ENCODE measurements at places on chromosomes 7 and 10.

DNA sequence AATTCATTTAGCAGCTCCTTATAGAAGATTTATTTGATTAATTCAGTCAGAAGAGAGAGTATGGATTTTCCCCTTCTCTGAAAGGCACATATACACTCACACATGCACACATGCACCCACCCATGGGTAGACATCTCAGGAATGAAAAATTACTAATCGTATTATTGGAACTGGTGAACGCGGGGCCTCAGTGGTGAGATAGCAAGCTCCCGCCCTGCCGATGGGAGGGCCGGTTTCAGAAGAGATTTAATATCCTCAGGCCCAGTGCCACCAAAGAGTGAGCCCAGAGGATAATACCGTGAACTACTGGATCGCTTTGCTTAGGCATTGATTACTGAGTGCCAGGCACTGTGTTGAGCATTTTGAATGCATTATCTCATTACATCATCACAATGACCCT is 38.0 kb upstream of the EMX2 start:
- DNase-seq: no peak

DNA sequence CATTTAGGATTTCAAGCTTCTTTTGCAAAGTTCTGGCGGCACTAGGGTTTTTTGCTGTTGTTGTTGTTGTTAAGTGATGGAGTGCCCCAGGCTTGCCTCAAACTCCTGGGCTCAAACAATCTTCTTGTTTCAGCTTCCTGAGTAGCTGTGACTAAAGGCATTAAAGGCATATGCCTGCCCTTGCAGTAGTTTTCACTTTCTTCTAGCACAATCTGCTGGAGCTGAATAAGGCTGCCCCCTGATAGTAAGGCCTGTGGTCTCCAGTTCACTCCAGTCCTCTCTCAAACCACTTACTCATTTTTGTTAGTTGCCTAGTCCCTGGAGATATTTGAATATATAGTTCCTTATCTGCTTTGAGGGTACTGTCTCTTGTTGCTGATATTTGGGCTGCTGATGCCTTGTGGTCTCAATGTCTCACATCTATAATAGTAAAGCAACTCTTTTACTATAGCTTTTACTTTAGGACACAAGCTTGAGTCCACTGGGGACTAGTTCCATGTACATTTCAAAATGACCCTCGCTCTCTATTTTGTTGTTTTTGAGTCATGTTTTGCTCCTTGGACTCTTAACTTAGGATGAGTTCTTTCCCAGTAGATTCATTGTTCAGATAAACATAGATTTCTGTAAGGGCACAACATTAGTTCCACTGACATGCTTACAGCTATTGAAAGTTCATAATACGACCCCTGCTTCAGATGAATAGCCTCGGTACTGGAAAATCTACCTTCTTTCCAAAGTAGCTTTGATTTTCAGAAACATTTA is 25.5 kb downstream of the PHF14 start:
- DNase-seq: no peak

DNA sequence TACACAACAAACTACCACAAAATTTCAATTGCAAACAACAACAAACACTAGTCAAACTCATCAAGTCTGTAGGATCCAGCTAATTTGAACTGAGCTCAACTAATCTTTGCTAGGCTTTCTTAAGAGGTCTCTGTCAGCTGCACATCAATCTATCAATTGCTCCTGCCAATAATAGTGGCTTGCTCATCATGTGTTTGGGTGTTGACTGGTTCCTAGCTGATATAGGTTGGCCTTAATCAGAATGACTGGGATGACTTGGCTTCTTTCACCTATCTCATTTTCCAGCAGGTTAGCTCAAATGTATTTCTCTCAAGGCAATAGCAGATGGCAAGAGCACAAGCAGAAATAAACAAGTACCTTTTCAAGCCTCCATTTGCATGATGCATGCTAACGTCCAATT is 370.3 kb upstream of the NFE2L3 start:
- DNase-seq: no peak

GRCh38 chr10:121822180-121822579 is 105.7 kb downstream of the ATE1 start:
- DNase-seq: no peak

- peak; percentile 58 for DNase-seq
These were observed 9.9 kb upstream of the PSMG3 start for GRCh38 chr7:1579481-1580421.

- peak; percentile 88 for DNase-seq
These were observed 100.4 kb upstream of the SEMA3D start for GRCh38 chr7:85287106-85287825.

DNA sequence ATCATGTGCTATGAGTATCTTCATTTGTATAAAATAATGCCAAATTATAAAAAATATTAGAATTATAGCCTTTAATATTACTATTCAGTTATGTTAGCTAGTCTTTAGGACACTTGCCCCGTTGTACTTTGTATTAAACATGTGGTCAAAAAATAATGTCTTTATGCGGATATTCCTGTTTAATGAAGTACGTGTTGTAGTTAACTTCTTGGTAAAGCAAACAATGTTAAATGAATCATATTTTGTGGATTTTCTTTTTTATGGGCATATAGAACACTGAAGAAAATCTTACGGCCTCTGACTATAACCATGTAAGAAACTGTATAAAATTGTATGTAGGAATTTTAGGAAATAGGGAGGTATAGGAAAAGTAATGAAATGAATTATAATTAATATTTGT is 14.3 kb downstream of the GLCCI1 start:
- no peak for DNase-seq

DNA sequence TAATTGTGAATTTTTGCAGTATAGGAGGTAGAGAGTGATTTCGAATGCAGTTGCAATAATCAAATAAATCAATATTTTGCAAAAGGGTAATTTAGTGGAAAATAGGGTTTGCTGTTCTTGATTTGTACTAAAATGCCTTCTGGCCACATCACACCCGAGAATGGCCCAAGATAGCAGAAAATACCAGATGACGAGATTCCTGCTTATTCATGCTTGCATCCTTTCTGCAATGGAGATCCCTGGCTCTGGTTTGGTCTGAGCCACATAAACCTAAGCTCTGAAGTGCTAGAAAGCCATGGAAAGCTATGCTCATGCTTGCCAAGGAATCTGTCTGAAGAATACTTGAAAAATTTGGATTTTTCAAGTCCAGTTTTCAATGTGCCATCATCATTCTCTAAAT is 634.2 kb upstream of the COBL start:
- no peak for DNase-seq

DNA sequence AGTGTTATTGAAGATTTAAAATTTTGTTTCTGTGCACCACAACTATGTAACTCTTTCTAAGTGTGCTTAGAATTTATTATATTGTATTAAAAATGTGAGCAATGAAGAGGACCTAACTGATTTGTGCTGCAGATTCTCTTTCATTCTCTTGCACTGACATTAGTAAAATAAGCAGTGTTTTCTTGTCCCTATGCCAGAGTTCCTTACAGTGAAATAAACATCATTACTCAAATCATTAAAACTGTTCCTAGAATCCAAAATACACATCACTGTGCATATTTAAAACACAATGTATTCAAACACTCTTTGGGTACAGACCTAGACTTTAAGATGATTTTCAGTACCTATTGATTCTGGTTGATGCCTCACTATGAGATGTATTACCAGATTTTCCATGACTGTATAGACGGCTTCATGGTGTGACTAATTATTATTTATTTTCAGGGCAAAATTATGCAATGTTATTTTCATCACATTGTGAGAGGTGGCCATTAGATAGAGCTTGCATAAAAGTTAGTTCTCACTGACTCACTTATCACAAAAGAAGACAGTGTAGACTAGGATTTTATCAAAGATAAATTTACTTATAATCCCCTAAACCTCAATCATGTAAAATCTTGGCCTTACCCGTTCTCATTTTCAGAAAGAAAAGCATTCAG is 93.4 kb downstream of the PTPRZ1 start:
- no peak for DNase-seq

DNA sequence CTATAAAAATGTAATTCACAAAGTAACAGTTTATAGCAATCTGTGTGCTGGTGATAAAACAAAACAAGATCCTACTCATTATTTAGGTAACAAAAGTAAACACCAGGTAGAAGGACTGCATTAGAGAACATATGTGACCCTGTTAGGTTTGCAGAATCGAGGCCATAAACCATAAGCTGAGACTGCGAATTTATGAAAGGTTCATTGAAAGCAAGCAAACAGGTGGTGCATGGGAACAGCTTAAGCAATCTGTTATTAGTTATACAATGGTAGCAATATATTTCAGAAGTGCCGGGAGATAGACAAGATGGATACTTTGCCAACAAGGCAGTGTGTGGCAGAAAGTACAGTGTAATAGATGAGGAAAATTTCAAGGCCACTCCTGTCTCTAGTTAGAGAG is 23.5 kb upstream of the FAM133B start:
- DNase-seq: no peak

GRCh38 chr10:27742195-27743011 is 3.2 kb downstream of the MKX start:
- DNase-seq: peak; percentile 93

DNA sequence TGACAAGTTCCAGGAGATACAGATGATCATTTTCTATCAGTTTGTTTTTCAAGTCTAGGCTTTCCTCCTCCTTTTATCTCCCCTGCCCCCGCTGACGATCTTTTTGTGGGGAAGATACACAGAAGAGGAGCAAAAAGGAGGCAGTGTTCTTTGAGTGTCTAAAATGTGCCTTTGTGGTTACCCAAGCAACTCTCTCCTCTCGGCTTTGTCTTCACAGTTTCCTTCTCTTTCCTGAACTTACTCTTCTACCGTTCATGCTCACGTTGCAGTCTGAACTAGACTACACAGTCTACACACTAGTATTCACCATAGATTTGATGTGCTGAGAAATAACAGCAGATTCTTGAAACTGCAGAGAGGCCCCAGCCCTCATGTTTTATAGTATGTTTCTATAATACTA is 23.6 kb downstream of the CEP41 start:
- no peak for DNase-seq

GRCh38 chr10:7410862-7411670 is at the start of gene SFMBT2:
TSS of gene SFMBT2 (minus strand) at chr10:7411034. CDS start at chr10:7381898, 29,136 bp downstream.
- DNase-seq: peak; percentile 62

DNA sequence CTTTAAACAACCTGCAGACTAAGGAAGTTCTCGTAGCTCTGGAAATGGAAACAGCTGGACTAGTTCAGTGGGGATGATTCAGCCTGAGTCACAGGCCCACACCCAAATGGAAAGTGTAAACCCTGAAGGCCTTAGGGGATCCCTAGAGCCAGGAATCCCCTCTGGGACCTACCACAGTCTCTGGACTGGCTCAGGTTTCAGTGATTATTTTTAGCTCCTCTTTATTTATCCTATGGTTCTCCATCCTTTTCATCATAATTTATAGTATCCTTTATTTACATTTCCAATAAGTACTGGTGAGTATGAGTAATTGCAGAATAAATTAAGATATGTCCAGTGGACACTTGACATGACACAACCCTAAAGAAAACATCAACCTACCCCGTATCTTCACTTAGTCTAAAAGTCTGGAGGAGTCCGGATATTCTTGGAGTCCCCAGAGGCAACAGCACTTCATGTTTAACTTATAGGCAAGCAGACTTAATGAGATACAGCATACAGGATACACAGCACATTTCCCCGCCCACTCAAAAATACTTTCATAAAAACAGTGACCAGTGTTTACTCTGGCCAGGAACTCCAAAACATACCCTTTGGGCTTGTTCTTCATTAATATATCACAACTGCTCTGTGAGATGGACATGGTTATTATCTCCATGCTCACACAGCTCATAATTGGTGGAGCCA is 28.4 kb upstream of the SEMA3E start:
- peak; percentile 95 for DNase-seq

GRCh38 chr10:78277314-78278057 is 243.8 kb downstream of the RPS24 start:
- DNase-seq: no peak

- DNase-seq: no peak
These were observed 120.5 kb downstream of the UBE2H start for GRCh38 chr7:129832282-129832681.

DNA sequence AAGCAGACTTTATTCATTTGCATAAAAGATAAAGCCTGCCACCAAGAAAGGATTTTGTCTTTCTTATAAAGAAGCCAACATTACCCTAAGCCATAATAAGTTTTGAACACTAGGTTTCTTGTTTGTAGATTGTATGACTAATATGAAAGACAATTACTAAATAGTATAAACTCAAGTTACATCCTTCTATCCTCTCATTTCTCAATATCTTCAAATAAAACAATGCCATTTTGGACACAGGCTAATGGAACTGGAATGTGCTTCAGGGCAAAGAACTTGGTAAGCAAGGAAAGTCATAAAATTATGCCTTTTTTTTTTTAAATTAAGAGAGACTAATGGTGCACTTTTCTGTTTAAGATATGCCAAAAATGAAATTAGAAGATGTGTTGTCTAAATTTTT is 137.7 kb downstream of the DKK1 start:
- DNase-seq: peak; percentile 45

DNA sequence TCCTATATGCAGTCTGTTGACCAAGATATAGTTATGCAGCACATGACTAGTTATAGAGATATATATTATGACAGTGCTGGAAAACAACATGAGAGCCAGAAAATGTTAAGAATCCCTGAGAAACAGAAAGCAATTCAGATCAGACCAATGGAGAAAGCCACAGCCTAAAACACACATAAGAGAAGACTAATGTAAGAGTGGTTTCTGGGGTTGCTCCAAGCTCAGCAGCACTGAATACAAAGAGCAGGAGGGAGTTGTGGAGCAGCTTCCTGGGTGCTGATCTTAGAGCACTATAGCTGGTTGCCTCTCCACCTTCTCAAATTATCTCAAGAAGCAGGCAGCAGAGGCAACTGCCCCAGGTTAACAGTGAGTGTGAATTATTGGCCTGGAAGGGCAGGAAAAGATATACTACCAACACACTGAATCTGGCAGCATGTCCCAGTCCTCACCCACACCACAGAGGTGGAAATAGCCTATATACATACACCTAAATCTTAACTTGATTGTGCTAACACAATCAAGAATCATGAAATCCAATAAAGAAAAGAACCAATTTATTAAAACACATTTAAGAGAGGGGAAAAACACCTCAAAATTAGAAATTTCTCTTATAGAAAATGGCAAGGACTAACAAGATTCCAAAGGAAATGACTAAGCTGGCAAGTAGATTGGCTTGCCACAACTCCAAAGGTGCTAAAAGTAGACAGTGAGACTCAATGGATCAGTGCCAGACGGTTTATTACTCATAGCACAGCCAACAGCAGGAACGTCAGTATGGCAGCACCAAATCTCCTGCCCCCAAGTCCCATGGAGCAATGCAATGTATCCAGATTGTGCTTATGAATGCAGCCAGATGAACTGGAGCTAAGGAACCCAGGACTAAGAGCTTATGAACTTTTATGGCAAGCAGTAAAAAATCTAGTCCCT is 5.1 kb downstream of the PTTG1IP2 start:
- DNase-seq: peak; percentile 91

GRCh38 chr10:58661902-58662301 is 149.2 kb downstream of the BICC1 start:
- no peak for DNase-seq

GRCh38 chr7:156017916-156018700 is 205.8 kb upstream of the SHH start:
- no peak for DNase-seq

- no peak for DNase-seq
These were observed 153.9 kb downstream of the SNX13 start for GRCh38 chr7:17786314-17786852.

- no peak for DNase-seq
These were observed 96.5 kb downstream of the DIP2C start for GRCh38 chr10:593016-593415.
